ENCODE measurements at places on chromosomes 5 and 9.

- DNase-seq: no peak
Measured at GRCh38 chr5:156473269-156473908, 146.4 kb downstream of the SGCD start.

DNA sequence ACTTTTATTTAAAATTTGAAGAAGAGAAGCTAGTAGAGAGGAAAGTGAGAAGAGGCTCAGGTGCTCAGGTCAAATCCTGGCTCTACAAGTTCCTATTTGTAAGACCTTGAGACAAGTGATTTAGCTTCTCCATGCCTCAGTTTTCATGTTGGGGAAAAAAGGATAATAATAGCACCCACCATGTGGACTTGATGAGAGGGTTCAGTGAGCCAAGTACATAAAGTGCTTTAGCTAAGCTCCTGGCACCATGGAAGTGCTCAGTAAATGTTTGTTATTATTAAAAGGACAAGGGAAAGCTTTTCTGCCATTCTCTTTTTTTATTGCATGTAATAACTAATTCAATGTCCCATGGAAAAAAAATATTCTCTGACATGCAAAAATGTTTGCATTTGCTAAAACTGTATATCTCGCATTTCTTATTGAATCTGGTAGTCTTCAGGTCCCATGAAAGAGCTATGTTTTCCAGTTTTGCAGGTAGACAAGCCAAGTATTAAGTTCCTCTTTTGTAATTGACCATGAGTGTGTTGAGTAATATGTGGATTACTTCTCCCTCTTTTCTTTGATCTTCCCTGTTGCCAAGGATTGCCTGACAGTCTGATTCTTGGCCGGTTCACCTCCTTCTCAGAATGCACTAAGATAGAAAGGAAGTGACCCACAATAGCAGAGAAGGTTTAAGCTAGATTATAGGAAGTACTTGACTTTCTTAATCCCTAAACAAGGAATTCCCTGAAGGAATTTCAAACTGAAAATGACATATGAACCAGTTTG is 45.6 kb upstream of the TRIM32 start:
- DNase-seq: no peak

DNA sequence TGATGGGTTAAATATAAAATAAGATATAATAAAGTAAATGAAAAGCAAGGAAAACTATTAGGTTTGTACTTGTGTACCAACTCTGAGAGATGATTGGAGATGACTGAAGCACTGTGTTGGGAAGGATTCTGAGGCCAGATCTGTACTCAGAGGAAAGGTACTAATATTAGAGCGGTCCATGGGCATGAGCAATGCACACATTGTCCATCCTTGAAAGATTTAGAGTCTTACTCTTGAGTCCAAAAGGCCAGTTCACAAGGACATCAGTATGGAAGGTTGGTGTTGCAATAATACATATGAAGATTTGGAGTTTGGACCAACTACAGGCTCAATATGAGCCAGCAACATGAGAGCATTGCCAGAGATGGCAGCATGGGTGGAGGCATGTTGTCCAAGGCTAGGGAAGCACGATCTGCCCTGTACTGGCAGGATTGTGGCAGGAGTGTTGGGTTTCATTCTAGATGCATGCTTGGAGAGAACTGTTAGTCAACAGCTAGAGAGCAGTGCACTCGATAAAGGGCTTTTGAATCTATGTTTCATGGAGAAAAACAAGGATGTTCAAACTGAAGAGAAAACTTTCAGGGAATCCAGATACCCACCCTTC is 84.4 kb downstream of the TMEM215 start:
- no peak for DNase-seq

- DNase-seq: no peak
Measured at GRCh38 chr5:113760486-113760885, 247.0 kb downstream of the YTHDC2 start.

DNA sequence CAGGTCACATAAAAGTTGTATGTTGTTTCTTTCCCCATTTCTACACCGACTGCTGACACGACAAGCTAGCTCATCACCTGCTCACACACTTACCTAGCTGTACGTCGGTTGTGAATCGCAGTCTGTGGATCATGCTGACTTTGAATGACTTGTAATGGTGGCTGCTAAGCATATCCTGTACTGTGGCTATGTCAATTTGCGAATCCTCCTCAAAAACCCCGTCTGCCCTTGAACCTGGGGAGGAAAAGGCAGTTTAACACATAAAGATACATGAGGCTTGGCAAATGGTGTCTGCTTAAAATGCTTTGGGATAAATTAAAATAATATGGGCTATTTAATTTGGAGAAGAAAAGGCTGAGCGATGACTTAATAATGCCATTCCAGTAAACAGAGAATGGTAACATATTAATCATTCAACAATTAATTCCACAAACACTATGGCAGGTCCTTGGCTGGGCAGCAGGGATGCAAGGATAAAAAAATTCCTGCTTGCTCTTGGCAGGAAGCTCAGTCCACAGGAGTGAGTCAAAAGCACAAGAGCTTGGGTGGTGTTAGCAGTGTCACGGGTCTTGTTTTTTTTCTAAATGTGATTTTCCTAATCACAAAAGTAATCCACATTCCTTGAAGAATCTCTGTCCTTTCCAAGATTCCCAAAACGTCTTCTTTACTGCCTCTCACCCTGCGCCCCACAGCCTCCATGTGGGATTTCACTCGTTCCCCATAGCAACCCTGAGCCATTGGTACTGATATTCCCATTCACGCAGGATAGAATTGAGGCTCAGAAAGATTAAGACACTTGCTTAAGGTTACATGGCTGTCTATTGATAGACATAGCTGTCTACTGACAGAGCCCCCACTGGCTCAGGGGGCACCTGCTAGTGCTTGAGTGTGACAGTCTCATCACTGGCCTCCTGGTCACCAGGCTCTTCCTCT is 222.4 kb downstream of the MAPKAP1 start:
- DNase-seq: no peak

- no peak for DNase-seq
Measured at GRCh38 chr9:3977614-3978112, 322.2 kb downstream of the GLIS3 start.

DNA sequence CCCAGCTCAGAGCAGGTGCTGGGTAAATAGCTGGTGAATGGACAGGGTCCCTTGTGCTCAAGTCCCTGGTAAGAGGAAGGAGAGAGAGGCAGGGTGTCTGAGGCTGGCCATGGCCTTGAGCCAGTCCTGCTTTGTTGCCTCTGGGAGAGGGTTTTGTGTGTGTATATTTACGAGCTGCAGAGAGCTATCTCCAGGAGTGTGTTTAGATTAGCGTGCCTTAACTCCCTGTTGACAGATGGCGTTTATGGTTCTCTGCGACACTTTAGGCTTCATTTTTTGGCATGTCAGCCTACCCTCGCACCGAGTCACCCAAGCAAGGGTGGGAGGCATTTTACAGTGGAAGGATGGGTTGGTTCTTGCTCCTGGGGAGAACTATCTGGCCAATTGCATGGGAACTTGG is 22.2 kb downstream of the HMCN2 start:
- DNase-seq: no peak

Measured in HuH-7.5 (cell line).